ENCODE measurements at places on chromosomes 12 and 14.

GRCh38 chr12:77687321-77687720 is 143.4 kb upstream of the NAV3 start:
- DNase-seq: no peak

- no peak for DNase-seq
Measured at GRCh38 chr12:83318386-83319098, 631.8 kb downstream of the TMTC2 start.

- DNase-seq: no peak
Measured at GRCh38 chr12:124006846-124007713, 34.1 kb downstream of the ZNF664 start.

DNA sequence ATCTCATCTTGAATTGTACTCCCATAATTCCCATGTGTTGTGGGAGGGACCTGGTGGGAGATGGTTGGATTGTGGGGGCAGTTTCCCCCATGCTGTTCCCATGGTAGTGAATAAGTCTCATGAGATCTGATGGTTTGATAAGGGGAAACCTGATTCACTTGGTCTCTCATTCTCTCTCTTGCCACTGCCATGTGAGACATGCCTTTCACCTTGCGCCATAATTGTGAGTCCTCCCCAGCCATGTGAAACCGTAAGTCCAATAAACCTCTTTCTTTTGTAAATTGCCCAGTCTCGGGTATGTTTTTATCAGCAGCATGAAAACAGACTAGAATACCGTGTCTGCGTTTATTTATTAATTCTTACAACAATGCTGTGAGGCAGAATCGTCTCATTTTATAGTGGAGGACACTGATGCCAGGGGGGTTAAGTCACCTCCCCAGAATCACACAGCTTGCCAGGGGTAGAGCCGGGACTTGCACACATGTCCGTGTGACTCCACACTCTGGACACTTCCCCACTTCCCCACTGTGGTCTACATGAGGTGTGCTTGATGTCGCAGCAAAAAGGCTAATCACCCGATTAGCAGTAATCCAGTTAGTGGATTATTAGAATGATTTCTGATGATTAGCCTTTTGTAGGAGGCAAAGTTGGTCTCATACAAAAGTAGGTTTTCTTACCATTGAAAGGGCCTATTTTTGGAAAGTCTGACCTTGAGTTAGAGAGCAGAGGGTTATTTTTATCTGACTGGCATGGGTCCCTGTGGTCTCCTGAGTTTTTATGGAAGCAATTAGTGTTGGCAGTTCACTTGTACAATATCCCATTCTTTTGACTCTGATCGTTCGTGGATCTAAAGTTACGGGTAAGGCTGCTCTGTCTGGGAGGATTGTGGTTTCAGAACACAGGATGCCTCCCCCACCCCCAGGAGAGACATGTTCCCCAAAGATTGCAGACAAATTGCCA is 47.4 kb upstream of the BCL7A start:
- no peak for DNase-seq

DNA sequence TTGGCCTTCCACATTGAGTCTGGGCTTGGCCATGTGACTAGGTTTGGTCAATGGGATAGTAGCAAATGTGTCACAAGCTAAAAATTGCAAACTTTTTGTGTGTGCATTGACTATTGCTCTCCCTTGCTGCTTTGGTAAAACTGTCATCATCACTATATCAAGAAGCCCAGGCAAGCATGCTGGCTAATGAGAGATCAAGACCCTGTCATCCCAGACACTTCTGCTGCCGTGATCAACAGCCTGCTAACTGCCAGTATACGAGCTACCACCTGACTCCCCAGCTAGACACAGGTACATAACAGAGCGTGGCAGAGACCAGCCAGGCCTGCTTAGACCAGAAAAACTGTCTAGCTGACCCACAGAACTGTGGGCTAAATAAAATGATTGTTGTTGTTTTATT is 456.7 kb upstream of the DCN start:
- no peak for DNase-seq

DNA sequence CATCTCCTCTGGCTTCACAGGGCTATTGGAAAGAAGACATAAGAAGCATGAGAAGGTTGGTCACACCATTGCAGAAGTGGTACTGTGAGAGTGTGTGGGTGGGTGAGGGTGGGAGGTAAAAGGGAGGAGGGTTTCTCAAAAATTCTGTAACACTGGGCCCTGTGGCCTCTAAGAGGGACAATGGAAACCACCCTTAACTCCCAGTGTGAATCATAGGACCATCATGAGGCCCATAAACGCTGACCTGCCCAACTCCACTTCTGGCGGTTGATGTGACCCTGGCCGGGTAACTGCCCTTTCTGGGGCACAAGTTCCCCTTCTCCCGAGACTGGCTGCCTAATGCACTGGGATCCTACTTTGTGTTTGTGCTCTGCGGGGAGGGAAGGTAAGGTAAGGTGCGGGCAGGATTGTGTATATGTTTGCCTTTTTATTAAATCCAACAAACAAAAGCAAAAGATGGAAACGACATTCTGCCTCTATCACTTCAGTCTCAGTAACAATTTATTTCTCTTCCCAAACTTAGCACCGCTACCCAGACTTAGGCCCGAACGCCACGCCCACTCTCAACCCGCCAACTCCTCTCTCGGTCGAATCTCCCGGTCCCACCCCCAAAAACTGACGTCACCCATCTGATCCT is 551 bp downstream of the METTL1 start:
- DNase-seq: peak; percentile 80

- no peak for DNase-seq
Measured at GRCh38 chr14:20661197-20661596, 19.7 kb upstream of the OR6S1 start.

DNA sequence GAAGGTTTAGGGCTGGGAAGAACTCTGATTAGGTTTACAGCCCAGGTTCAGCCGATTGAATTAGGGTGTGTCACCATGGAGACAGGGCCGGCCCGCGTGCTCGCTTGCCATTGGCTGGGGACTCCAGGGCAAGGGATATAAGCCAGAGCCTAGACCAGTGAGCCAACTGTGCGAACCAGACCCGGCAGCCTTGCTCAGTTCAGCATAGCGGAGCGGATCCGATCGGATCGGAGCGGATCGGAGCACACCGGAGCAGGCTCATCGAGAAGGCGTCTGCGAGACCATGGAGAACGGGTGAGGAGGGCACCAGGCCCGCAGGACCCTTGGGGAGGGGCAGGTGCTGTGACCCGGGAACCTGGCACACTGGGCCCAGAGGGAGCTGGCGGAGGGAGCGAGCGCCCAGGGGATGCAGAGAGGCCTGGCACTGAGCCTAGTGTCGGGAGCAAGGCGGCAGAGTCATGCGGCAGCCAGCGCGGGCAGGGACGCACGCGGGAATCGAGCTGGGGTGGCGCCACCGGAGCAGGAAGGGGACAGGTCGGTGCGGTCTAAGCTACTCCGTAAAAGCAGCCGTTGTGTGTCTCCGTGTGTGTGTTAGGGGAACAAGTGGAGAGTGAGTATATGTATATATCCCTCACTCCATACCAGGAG is at the start of gene PNP:
PNP (plus strand) TSS at position 165 of the 648 bp plus-strand sequence; CDS start at position 284, 119 bp downstream.
- peak; percentile 93 for DNase-seq

GRCh38 chr12:49515266-49515665 is 23.6 kb upstream of the KCNH3 start:
- DNase-seq: no peak

DNA sequence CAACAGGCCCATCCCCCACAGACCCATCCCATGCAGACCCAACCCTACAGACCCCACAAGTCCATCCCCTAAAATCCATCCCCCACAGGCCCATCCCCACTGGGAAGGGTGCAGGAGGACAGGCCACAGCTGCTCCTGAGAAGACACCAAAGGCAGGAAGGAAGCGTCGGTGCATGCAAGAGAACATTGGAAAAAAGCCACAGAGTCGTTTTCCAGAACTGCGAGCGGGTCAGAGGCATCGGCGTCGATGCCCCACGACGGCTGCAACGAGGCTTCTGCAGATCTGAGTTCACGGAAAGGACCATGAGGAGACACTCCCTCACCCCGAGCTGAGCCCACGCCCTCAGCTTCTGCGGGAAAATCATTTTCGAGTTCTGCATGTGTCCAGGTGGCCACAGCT is 59.6 kb upstream of the GALNT9 start:
- no peak for DNase-seq

DNA sequence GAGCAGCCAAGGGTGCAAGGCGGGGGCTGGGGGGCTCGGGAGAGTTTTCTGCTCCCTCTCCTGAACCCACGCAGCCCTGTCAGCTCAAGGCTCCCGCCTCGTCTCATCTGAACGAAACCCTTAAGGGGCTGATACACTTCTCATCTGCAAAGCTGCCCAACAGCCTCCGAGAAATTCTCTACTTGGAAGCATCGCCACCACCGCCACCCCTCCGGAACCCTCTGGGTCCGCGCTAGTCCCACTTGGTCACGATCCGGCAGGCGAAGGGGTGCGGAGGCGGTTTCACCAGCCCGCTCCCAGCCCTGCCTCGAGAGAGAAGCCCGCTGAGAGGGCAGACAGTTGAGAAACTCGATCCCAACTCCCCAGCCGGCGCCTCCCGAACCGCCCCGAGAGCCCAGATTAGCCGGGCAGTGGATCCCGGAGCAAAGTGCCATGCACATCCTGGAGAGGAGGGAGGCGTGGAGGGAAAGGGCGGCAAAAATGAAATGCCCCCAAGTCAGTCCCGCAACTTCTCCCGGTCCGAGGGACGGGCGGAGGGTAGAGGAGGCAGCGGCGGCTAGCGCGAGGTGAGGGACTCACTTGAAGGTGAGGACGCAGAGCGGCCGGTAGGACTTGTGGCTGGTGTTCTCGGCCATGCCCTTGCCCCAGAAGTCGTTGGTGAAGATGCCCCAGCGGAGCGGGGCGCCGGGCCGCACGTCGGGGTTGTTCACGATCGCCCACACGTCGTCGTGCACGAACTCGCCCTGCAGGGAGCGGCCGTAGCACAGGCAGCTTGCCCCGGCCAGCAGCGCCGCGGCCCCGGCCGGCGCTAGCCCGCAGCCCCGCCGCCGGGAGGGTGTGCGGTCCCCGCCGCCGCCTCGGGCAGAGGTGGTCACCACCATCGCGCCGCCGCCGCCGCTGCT is 620 bp downstream of the TMTC1 start:
- no peak for DNase-seq

DNA sequence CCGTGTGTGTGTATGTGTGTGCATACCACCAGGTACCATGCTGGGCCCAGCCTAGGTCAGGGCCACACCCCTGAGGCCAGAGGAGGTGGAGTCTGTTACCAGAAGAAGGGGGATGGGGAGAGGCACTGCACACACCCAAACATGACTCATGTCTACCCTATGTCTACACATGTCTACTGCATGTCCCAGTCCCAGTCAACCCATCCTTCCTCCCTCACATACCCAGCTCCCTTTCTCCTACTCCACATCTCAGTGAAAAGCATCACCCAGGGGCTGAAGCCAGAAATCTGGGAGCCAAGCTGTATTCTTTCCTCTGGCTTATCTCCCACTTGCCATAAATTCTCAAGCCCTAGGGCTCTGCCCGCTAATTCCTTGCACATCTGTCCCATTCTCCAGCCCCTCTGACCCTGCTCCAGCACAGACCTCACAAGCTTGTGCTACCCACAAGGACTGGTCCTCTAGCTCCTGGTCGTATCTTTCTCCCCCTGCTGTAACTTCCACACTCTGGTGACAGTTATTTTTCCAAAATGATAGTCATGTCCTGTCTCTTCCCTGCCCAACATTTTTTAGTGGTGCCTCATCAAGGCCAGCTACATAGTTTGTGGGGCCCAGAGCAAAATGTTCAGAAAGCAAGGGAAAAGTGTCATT is 18.0 kb upstream of the APPL2 start:
- DNase-seq: no peak

- DNase-seq: no peak
Measured at GRCh38 chr12:40098406-40099145, 7.3 kb downstream of the SLC2A13 start.

Measured in CD4-positive, alpha-beta T cell treated with Interleukin-2 at 100 ng/mL for 4 hours (primary cell).